ENCODE measurements at places on chromosomes 6 and 20.
A peak's percentile ranks its signal among the peaks of the same experiment; 100 is the strongest.

DNA sequence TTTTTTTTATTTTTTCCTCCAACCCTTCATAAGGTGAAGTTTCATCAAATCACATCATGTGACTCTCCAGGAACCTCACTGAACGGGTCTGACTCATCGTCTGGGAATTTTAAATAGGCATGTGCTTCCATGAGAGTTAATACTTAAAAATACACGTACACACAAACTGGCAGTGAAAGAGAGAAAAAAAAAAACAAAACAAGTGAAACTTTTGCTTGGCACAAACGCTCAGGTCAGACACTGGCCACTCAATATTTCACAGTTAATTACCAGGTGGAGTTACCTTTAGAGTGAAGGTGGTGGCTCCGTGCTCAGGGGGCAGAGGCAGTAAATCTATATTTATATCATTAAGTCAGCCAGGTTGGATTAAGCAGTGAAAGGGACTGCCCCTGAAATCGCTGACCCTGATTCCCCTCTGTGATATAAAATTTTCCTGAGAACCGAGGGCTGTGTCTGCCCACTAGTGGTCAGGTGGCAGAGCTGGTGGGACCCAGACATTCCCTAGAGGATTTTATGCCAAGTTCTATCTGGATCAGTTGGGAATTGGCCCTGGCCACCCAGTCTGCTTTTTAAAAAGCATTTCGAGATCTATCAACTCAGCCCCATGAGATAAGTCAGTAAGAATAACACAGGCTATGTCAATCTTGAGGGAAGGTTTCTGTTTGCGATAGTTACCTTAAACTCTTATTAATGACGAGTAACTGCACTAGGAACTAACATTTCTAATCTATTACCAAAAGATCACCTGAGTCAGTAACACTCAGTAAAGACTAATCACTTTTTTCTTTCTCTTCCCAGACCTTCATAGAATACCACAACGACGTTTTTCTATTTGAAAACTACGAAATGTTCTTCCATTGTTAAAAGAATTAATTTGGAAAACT lies 259.1 kb downstream of the HDGFL1 start:
- DNase-seq = peak; percentile 58

DNA sequence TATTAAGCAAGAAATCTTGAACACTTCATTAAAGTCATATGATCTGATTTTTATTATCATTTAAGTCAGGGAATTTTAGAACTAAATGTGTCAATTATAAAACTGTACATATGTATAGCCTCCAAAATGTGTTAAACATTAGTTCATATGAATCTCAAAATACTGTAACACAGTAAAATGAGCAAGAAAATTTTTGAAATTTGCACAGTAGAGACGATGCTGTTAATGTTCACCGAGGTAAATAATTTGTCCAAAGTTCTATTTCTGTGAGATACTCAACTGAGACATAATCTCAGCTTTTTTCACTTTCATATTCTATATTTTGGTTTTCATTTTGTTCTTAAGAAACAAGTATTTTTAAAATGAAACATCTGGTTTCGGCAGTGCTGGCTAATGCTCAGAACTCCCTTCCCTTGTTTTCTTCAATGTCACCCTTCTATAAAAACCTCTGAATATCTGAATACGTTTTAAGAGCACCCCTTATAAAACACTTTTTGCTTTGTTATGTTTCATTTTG lies 353.1 kb downstream of the LAMA2 start:
- DNase-seq = no peak

- DNase-seq = no peak
These were observed 422.7 kb downstream of the TFAP2B start for GRCh38 chr6:51241376-51241775.

- DNase-seq = no peak
These were observed 470.6 kb upstream of the ARID1B start for GRCh38 chr6:156306531-156306930.

DNA sequence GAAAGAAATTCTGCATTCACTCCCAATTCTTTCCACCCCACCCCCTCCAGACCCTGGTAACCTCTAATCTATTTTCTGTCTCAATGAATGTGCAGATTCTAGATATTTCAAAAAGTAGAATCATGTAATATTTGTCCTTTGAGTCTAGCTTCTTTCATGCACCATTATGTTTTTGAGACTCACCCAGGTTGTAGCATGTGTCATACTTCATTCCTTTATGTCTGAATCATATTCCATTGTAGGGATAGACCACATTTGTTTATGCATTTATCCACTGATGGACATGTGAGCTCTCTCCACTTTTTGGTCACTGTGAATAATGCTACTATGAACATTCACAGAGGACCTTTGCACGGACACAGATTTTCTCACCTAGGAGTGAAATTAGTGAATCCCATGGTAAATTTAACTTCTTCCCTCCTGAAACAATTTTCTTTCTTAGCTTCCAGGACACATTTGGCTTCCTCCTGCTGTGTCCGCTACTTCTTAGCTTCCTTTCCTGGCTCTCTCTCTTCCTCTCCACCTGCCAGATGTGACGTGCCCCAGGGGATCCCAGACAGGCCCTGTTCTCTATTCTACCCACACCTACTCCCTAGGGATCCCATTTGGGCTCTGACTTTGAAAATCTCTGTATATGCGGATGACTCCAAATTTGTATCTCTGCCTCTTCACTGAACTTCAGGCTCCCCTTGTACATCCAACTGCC lies 24.1 kb upstream of the ARFGEF2 start:
- no peak for DNase-seq

GRCh38 chr20:63766695-63767426 lies 27.3 kb downstream of the SLC2A4RG start:
- no peak for DNase-seq

DNA sequence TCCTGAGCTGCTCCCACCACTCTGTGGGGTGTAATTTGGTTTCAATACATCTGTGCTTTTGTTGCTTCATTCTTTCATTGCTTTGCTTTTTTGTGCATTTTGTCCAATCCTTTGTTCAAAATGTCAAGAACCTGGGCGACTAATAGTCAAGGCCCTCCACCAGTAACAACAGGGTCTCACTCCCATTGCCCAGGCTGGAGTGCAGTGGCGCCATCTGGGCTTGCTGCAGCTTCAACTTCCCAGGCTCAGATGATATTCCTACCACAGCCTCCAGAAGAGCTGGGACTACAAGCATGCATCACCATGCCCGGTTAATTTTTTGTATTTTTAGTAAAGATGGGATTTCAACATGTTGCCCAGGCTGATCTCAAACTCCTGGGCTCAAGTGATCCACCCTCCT lies 169.2 kb downstream of the EYA2 start:
- DNase-seq = no peak

DNA sequence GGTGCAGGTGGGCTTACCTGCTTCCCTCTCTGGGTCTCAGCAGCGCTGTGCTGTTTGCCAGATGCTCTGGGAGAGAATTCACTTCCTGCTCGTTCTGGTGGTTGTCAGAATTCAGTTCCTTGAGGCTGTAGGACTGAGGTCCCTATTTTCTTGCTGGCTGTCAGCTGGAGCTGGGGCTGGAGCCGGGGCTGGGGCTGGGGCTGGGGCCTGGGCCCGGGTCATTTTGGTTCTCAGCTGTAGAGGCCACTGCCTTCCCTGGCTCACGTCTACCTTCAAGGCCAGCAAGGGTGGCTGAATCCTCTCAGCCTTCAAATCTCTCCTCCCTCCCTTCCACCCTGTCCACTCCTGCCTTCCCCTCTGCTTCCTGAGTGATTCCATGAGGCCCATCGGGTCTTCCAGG lies 16.8 kb upstream of the PHACTR3 start:
- no peak for DNase-seq

GRCh38 chr6:98572579-98572978 lies 261.8 kb upstream of the POU3F2 start:
- DNase-seq = no peak

DNA sequence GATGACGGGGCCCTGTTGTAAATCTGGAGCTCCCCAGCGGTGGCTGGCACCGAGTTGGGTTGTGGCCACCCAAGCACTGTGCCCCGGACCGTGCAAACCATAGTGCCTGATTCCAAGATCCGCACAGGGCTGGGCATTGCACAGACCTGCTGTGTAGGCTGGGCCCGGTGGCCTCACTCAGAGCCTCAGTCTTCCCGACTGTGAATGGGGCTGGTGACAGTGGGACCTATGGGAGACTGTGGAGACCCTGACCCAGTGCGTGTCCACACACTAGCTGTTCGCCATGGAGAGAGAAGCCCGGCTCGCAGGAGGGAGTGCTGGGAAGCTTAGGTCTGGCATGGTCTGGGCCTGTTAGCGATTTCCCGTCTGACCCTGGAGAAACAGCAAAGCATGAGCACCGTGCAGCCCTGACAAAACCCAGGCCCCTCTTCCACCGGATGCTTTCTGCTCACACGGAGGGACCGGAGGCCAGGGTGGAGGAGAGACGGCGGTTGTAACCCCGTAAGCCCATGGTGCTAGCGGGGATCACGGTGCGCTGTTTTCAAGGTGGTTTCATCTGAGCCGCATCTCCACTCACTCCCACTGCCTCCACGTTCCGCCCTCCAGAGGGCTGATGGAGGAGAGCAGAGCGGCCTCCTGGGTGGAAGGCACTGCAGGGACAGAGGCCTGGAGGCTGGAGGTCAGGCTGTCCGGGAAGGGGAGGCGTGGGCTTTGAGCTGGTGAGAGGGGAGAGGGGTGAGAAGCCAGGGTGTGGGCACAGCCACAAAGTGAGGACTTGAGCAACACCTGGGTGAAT lies 52.2 kb downstream of the SRC start:
- no peak for DNase-seq
